ENCODE measurements at places on chromosomes 1 and 21.

DNA sequence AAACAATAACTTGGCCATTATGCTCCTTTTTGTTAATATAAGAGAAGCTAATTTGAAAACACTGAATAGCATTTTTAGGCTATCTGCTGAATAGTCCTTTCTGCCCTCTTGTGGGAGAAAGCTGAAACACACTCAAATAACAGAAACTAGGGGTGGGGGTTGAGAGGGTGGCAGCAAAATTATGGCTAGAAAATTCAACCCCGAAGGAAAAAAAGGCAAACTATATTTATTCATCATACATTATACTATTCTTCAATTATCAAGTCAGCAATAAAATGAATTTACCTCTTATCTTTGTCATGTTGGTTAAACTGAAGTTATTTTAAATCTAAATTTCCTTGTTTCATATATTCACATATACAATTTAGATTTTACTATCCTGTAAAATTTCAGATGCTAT is 255.9 kb downstream of the FAF1 start:
- peak; percentile 56 for DNase-seq

- DNase-seq = no peak
These were observed 44.9 kb downstream of the SSBP3 start for GRCh38 chr1:54361342-54361741.

- no peak for DNase-seq
These were observed 196.1 kb upstream of the VAMP3 start for GRCh38 chr1:7575041-7575400.

DNA sequence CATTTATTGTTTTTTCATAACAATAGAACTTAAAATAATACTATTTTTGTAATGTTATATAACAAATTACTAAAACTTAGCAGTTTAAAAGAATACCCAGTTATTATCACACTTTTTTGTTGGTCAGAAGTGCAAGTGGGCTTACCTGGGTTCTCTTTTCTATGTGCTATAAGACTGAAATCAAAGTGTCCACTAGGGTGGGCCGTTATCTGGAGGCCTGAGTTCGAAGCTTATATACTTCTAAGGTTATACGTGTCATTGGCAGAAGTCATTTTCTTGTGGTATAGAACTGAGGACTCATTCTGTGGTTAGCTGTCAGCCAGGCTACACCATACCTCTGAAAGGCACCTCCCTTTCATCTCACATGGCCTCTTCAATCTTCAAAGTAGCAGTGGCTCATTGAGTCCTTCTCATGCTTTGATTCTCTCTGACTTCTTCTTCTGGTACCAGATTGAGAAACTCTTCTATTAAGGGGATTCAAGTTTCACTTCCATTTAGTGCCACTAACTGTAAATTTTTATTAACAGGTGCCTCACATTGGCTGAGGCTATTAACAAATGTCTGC is 414.3 kb downstream of the AMY1C start:
- DNase-seq = no peak

GRCh38 chr1:239125893-239126292 is 260.5 kb upstream of the CHRM3 start:
- no peak for DNase-seq

GRCh38 chr1:41239988-41240610 is 2.0 kb downstream of the SCMH1 start:
- peak; percentile 75 for DNase-seq

DNA sequence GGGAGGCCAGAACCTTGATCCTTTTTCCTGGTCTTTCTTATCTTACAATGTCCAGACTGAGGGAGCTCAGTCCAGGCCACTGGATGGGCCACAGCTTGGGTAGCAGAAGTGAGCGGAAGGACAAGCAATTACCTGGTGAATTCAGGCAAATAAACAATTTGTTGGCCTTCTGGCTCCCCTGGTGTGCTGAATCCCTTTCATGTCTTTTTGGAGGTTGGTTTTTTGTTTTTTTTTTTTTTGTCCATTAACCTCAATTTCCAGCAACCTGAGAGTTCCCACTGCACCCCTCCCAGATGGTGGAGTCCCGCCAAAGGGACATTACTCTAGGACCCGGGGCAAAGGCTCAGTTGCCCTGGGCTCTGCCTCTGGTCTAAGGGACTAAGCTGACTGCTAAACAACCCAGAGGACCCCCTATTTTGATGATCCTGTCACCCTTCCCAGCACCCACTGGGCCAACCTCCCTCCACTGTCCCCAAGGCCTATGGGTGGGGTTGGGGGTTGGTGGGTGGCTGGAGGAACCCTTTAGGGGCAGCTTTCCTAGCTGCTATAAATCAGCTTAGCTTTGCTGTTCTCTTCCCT is 85.5 kb downstream of the KCND3 start:
- no peak for DNase-seq

DNA sequence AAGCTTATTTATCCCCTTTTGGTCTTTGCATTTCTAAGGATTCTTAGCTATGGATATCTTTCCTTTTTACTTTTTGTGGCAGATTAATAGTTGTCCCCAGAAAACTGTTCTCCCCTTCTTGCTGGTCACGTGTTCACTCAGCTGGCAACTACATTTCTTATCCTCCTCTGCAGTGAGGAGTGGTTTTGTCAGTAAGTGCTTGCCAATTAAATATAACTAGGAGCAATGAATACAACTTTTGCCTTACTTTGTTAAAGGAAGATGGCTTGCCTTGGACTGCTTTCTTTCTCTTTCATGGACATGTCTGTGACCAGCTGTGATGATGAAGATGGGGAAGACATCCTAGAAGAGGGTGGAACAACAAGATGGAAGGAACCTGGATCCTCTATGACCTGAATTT is 15.6 kb upstream of the ALG14 start:
- no peak for DNase-seq

Measured in cardiac fibroblast (primary cell).